Smooth muscle cell of trachea (primary cell): ENCODE measurements at places on chromosomes 5 and 9. TPM values are rescaled to one million over a fixed set of nuclear protein-coding genes. Genes with fewer than 3 reads are reported as not detected.

SHLD3 gene
- 2.0 and 3.6 TPM in 2 replicates for total RNA-seq

SLC36A2 gene
- not detected in 2 replicates for total RNA-seq

BSPRY gene
- not detected in 2 replicates for total RNA-seq

C5orf63 gene
- total RNA-seq, result 2.5 TPM in 2 replicates

UBE2QL1 gene
- total RNA-seq, result under 0.01 TPM in 1 of 2 replicates, not detected in the other

IL9 gene
- not detected in 2 replicates for total RNA-seq

DCTN3 gene
- 84.4 and 159 TPM in 2 replicates for total RNA-seq

SNCB gene
- 0.33 and 1.6 TPM in 2 replicates for total RNA-seq

SNCAIP gene
- under 0.01 and 0.66 TPM in 2 replicates for total RNA-seq

CKMT2 gene
- total RNA-seq, result 3.5 and 11.2 TPM in 2 replicates

GGTA1 gene
- not detected in 2 replicates for total RNA-seq

NPR3 gene
- total RNA-seq, result 82.2 and 123 TPM in 2 replicates

SLC45A2 gene
- under 0.01 TPM in 1 of 2 replicates, not detected in the other for total RNA-seq

FOXD4L5 gene
- 0.15 and 0.17 TPM in 2 replicates for total RNA-seq

TMEM215 gene
- not detected in 2 replicates for total RNA-seq
